ENCODE measurements at places on chromosomes 11 and 22.

- no peak for DNase-seq
These were observed 418.6 kb downstream of the MN1 start for GRCh38 chr22:27382947-27383346.

- no peak for DNase-seq
These were observed 591.2 kb downstream of the INSC start for GRCh38 chr11:15705891-15706290.

GRCh38 chr11:73866586-73866996, 10.1 kb downstream of the COA4 start:
- DNase-seq, result no peak

DNA sequence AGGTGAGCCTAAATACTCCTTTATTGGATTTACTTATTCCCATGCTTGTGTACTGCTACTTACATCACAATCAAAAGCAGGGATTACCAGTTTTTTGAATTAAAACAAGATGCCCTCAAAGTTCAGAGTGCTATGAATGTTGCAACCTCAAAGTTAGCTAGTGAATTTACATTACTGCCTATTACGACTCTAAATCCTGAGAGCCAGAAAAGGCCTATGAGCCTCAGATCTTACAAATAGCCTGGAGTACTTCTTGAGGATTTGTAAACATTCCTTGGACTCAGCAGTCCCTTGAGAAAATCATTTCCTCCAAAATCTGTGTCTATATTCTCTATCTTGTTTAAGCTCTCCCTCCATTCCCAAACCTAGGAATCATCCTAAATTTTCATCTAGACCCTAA, 25.5 kb downstream of the CHORDC1 start:
- no peak for DNase-seq

- DNase-seq, result no peak
These were observed 259.2 kb upstream of the SORL1-AS1 start for GRCh38 chr11:121711939-121712338.

DNA sequence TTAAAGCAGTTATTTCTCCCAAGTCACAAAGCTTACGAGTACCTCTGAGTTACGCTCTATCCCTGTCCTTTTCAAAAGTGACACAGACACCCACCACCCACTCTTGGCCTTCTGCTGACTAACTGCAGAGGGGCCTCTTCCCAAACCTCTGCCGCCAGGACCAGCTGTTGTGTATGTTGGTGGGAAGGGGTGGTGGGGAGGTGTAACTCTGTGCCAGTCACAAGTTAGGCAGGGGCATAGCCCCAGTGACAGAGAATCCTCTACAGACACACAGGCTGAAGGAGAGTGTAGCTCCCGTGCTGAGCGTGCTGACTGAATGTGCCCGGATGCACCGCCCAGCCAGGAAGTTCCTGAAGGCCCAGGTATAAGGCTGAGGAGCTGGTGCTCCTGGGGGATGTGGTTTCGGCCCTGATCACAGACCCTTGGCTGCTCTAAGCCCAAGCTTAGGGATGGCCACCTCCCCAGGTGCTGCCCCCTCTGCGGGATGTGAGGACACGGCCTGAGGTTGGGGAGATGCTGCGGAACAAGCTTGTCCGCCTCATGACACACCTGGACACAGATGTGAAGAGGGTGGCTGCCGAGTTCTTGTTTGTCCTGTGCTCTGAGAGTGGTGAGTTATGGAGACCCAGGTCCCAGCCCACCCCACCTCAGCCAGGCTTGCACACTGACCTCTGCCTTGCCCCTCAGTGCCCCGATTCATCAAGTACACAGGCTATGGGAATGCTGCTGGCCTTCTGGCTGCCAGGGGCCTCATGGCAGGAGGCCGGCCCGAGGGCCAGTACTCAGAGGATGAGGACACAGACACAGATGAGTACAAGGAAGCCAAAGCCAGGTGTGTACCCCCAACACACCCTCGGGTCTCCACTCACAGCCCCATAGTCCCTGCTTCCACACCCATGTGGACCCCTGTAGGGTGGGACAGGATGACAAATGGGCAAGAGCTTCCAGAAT, 4.9 kb downstream of the RIC8A start:
- no peak for DNase-seq

GRCh38 chr11:45233804-45234170, 52.4 kb downstream of the SYT13 start:
- DNase-seq, result no peak

GRCh38 chr22:42544686-42545085, 9.1 kb upstream of the SERHL2 start:
- no peak for DNase-seq

DNA sequence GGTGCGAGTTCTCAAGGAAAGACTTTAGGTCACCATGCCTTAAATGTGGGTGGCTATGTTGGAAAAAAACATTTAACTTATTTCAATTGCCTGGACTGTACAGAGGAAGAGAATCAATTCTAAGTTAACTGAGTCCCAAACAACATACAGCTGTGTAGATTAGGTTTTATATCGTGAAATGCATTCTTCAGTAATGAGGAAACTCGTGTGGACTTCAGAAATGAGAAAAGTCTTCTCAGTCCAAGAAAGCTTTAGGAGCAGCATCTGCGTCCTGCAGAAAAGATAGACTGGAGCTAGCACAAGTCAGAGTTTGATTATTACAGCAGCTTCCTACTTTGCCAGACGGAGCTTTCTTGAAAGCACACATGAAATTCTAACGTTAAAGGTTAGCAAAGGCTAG, 673.0 kb downstream of the OPCML start:
- no peak for DNase-seq

- no peak for DNase-seq
These were observed 15.9 kb downstream of the WNT11 start for GRCh38 chr11:76190376-76190775.

DNA sequence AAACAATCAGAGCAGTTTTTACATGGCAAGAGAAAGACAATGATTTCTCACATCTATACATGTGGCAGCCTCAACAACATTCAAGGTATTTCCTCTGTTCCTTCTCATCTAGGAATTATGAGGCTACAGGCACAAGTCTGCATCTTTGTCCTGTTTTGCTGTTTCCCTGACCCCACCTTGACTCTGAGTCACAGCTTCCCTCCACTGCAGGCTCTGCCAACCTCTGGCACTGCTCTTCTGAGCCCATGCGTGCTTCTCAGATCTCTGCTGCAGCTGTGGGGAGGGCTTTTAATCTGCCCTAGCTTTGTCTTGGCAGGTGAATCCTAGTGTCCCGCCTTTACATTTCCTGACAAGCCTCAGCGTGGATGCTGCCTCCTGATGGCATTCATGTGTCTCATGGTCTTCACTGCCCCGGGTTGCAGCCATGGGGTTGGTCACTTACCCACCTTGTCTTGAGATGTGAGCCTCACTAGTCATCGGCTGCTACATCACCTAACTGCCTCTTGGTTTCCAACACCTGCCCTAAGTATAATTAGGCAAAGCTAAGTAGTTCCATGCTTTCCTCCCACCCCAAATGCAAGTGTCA, 578.5 kb downstream of the TBC1D22A start:
- DNase-seq, result no peak

GRCh38 chr22:36839356-36840073, 21.3 kb upstream of the NCF4 start:
- no peak for DNase-seq

DNA sequence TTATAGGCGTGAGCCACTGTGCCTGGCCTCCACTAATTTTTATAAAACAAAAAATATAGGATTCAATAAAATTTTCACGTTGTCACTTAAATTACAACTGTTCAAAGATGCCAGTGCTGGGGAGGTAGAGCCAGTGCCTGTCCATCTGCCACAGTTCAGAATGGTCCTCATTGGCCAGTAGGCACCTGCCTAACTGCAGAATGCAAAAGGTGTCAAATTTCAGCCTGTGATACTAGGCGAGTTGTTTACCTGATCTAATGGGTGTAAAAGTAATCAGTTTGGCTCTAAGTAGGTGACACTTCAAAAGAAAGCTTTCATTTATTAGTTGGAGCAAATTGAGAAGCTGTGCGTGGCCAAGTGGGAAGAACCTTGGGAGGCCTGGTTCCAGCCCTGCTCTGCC, 2.4 kb downstream of the SMARCB1 start:
- no peak for DNase-seq

GRCh38 chr11:91967691-91968045, 256.9 kb upstream of the FAT3 start:
- DNase-seq, result no peak

- DNase-seq, result no peak
These were observed 97.6 kb upstream of the HSD17B12 start for GRCh38 chr11:43582863-43583462.
